ENCODE measurements at places on chromosomes 4 and X.

- DNase-seq = no peak
Measured at GRCh38 chr4:142913461-142914030, 67.4 kb upstream of the INPP4B start.

DNA sequence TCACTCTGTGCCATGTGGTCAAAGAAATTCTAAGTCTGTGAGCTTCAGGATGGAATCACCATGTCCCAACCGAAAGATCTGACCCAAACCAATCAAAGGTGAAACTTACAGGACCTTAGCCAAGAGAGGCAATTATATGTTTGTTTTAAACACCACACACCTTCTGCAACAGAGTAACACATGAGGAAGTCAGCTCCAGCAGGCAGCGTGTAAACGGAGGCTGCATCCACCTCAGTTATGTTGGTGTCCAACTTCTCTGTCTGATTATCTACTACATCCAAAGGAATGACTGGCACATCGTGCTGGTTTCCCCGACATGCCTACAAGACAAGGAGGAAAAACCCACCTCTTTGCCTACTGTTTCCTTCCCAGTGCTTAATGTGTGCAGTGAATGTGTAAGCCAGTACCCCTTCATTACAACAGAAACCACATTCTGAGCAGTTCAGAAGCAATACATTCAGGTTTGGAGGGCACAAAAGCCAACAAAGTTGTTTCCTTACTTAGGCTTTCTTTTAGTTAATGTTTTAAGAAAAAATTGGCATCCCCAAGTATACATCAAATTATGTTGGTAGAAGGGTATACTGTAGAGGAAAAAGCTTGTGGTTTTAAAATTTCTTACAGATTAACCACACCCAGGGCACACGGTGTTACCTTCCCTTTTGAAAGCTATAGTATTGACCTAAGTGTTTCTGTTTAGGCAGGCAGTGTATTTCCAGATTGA is 12.4 kb downstream of the CASP6 start:
- DNase-seq = no peak

DNA sequence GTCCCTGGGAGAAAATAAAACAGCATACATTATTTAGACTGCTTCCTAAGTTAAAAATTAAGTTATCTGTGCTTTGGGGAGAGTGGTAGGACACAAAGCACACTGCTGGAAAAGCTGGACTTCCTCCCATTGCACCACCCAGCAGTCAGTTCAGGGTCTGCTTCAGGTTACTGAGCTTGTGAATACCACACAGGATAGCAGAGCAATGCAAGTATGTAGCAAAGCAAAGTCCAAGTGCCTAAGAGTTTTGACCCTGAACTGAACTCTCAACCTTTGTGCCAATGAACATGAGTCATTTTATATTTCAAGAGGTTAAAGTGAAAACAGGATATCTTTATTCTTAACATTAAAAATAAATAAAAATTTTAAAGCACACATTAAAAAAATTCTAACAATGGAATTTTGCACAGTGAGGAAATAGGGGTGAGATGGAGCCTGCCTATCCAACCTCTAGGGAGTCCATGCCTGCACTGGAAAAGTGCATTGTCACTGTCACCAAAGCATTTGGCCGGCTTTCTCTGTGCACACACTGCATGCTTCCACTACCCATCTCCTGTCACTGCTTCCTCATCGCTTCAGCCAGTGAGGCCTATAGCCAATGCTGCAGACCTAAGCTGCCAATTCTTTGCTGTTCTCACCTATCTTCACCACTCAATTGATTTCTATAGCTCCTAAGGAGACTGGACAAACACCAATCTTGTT is 50.9 kb downstream of the ABCG2 start:
- DNase-seq = no peak

GRCh38 chrX:107755721-107756120 is 19.9 kb downstream of the TSC22D3 start:
- DNase-seq = no peak

GRCh38 chr4:113559947-113560346 is 201.6 kb downstream of the CAMK2D start:
- no peak for DNase-seq

GRCh38 chr4:178322524-178323183 is 880.4 kb upstream of the AGA start:
- no peak for DNase-seq

DNA sequence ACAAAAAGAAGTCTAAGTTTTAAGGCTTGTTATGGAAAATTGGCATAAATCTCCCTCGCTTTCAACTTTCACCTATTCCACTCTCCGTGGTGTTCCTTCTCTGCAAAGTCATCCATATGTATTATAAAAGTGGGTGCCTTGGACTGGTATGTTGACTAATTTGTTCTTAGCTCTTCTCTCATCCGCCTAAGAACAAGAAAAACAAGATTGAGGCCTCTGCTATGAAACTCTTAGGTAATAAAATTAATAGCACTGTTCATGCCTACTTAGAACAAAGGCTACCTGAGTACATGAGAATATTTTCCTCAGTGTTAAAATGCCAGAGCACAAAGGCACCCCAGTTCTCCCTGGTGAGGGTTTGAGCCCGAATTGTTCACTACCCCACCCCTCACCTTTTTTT is 1.3 kb downstream of the CNGA1 start:
- DNase-seq = no peak

GRCh38 chrX:152044383-152044782 is 69.9 kb upstream of the GABRE start:
- no peak for DNase-seq

- no peak for DNase-seq
Measured at GRCh38 chr4:158871335-158871724, 102.5 kb downstream of the FNIP2 start.

GRCh38 chr4:76803522-76803921 is 94.4 kb downstream of the SOWAHB start:
- DNase-seq = peak; percentile 81

GRCh38 chrX:72203421-72203820 is 21.9 kb downstream of the PIN4 start:
- DNase-seq = no peak

DNA sequence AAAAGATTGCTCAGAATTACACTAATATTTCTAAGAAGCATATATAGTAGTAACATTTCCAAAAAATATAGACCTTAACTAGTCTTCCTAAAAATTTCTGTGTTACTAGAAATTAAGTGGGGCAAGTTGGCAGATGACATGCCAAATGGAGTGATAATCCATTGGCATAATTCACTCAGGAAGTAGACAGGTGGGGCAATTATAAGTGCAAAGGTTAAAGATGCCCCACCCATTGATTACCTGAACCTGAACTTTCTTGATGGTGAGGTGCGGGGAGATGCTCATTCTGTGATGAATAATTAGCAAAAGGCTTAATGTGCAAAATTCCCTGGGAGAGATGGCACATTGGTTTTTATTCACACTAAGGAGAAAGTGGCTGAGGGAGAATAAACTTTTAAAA is 145.8 kb upstream of the RASGEF1B start:
- DNase-seq = no peak

- DNase-seq = peak; percentile 78
Measured at GRCh38 chrX:132092439-132093065, 35.3 kb downstream of the FRMD7 start.

GRCh38 chr4:35608205-35608604 is 636.1 kb downstream of the ARAP2 start:
- no peak for DNase-seq

All from NCI-H1417 (cell line).